ENCODE measurements at places on chromosomes 3 and 15.

DNA sequence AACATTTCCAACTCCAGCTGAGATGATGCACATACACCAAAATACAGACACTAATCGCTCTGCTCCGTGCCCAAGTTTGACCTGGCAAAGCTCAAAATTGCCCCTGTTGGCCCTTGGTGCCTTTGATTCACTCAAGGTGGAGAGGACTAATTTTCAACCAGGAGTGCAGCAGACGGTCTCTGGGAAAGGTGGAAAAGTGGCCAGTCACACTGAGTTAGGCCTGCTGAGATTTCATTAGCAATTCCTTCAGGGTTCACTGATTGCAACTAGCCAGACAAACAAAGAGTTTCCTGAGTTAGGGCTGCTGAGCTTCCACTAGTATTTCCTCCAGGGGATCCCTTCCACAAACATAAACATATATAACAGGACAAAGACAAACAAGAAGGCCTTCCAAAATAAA, 28.7 kb upstream of the LHFPL4 start:
- no peak for DNase-seq

DNA sequence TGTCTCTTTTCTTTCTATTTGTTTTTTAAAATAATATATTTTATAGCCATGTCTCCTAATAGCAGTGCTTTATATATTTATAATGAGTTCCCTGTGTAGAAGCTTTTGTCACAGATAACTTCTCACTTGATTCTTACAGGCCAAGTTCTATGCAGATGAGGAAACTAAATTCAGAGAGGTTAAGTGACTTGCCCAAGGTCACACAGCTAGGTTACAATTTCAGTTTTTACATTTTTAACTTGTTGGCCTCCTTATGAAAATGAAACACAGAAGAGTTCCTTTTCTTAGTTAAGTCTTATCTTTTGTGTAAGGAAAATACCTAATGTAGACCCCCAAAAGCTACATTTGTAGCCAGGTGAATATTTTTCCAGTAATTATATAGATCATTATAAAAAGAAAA, 83.3 kb upstream of the SOX2 start:
- no peak for DNase-seq

DNA sequence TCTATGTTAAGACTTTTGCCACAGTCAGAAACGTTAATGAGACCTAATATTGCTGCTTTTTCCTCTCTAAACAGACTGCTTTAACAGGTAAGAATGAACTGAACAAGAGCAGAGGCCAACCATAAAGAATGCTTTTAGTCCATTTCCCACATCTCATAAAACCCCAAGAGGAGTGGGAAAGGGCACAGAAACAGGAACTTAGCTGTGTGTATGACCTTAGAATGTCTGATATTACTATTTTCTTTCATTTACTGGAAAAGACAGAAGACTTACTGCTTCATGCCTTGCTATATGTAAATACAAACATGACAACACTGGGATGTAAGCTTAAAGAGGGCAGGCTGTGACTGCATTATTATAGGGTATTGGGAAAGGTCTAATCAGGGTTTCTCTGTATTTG, 115.0 kb downstream of the ISL2 start:
- no peak for DNase-seq

- no peak for DNase-seq
Observed at GRCh38 chr3:73602170-73602569, 22.6 kb downstream of the PDZRN3 start.

GRCh38 chr3:185337231-185337816, 25.6 kb upstream of the MAP3K13 start:
- DNase-seq: no peak

DNA sequence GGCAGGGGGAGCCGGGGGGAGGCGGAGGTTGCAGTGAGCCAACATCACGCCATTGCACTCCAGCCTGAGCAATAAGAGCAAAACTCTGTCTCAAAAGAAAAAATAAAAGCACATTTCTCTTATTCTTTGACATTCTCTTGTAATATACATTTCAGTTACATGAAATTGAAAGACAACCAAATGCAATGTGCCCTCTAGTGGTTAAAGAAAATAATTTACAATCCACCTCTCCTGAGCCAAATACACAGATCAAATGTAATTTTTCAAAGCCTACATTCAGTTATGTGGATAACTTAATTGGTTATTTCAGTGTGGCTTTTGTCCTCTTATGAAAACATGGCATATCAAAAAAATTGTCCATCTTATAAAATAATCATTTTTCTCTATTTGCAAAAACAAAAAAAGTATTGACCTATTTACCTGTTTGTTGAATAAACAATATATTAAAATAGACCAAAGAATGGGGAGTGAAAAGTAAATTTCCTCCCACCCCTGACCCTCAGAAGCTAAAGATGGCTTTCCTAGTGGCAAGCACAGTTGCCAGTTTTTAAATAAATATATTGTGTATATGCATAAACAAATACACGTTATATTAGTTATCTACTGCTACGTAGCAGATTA, 14.2 kb upstream of the U2SURP start:
- peak; percentile 57 for DNase-seq

DNA sequence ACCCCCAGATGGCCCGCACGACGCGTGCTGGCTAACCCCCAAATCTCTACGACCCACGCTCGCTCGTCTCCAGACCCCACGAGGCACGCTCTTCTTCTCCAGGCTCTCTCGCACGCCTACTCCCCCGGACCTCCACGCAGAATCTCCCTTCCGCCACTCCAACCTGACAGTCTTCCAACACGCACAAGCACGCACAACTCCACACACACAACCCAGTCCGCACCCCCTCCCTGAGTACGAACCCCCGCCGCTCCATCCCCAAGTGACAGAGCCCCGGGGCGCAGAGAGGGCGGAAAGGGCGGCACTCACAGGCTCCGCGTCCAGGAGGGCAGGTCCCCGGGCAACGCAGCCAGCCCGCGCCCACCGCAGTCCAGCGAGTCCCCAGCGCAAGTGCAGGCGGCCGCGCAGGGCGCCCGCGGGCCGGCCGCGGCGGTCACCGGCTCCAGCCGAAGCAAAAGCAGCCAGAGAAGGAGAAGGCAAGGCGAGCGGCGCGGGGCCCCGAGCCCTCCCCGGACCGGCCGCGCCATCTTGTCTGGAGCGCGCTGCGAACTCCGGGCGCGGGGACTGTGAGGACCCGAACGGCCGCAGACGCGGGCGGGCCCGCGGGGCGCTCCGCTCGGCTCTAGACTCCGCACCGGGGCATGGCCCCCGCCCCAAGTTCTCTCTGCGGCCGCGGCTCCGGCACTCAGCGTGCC, 794 bp downstream of the LRIG1 start:
- no peak for DNase-seq

All from SW480 (cell line).